ENCODE measurements at places on chromosomes 6 and 20.
A peak's percentile ranks its signal among the peaks of the same experiment; 100 is the strongest.

DNA sequence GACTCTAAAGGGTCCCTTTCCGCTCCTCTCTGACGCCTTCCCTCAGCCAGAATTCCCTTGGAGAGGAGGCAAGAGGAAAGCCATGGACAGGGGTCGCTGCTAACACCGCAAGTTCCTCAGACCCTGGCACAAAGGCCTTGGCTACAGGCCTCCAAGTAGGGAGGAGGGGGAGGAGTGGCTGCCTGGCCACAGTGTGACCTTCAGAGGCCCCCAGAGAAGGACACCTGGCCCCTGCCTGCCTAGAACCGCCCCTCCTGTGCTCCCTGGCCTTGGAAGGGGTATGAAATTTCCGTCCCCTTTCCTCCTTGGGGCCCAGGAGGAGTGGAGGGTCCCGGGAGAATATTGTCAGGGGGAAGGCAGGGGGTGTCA is 2.7 kb downstream of the VEGFA start:
- peak; percentile 75 for DNase-seq

- peak; percentile 16 for DNase-seq
Measured at GRCh38 chr6:36025932-36026327, 1.5 kb upstream of the SLC26A8 start.

DNA sequence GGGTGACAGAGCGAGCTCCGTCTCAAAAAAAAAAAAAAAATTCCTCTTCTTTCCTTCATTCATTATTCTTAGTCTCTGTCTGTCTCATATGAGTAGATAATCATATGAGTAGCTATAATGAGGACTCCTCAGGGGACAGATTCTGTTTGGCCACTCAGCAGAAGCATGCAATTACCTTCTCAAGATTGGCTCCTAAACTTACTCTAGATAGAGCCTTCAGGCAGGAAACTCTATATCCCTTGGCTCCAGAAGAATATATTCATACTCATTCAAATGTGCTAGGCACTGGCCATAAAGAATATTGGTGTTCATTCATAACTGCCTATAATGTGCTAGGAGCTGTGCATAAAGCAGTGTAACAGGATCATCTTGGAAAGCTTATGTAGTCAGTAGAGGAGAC is 2.2 kb upstream of the ACAT2 start:
- DNase-seq = no peak

DNA sequence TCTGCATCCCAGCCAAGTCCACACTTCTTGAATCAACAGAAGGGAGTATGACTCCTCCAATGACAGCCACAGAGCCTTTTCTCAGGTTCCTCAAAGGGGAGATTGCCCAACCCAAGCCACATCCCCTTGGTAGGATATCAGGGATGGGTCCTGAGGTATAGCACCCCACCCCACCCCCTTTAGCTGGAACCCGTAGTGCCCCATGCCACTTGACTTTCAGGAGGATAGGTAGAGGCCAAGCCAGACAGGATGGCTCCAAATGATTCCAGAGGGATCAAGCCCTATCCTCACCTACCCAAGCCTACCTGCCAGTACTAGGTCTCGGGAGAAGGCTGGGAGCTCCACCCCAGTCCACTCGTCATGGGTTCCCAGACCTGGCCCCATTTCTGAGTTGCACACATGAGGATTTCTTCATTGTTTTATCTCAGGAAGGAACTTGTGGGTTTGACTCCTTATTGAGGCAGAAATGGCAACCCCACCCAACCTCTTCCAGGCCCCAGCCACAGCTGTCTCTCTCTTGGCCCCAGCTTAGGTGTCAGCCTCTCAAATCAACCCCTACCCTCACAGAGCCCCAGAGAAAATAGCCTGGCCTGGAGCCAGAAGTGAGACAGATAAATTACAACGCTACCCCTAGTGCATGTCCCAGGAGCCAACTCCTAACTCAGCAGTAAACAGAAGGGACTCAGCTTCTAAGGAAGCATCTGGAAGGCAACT is 3.6 kb downstream of the CCND3 start:
- no peak for DNase-seq

DNA sequence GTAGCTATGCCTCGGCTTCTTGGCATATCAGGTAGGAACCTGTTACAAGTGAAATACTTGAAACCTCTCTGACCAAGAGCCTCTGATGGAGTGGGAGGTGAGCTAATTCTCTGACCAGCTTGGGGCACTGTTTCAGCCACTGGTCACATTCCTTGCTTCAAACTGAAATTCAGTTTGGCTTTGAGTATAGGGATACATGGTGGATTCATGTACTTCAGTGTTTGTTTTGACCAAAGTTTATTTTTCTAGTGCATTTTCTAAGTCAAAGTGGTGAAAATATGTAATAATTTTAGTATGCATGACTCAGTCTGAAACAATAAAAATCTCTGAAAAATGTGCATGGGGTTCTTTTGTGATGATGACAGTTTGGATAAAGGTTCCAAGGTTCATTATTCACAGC is 18.6 kb downstream of the TTPAL start:
- DNase-seq = no peak

DNA sequence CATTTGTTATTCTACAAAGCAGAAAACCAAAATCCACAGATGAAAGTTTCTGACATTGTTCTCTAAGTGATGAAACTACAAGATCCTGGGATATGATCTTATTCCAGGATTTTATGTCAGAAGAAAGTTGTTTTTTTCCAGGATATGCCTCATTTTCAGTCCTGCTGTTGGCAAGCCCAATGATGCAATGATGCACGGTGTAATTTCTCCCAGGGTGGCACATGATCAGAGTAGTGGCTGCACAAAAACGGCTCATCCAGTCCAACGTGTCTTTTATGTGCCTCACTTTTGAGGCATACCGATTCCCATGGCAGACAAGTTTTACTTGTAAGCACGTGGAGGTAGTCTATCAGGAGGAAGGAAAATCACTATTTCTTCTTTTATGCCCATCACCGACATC is 302.3 kb upstream of the JAG1 start:
- DNase-seq = no peak

- DNase-seq = no peak
Measured at GRCh38 chr6:113344969-113345368, 512.2 kb upstream of the MARCKS start.

DNA sequence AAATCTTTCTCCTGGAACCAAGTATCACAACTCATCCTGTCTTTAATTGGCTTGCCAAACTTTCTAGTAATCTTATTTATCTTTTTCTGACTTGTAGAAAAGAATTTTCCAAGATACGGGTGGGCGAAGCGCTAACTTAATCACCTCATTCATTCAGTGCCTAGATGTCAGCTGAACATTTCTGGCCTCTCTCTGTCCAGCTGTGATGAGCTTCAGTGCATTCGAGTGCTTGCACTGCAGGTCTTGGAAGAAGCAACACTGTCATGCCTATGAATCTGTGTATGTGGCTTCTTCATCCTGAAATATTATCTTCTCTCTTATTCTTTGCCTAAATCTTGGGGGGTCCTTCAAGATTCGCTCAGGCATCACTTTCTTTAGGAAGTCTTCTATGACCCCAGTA is 16.3 kb upstream of the ENPP1 start:
- no peak for DNase-seq

GRCh38 chr6:1127597-1128288 is 184.2 kb upstream of the FOXQ1 start:
- DNase-seq = no peak

DNA sequence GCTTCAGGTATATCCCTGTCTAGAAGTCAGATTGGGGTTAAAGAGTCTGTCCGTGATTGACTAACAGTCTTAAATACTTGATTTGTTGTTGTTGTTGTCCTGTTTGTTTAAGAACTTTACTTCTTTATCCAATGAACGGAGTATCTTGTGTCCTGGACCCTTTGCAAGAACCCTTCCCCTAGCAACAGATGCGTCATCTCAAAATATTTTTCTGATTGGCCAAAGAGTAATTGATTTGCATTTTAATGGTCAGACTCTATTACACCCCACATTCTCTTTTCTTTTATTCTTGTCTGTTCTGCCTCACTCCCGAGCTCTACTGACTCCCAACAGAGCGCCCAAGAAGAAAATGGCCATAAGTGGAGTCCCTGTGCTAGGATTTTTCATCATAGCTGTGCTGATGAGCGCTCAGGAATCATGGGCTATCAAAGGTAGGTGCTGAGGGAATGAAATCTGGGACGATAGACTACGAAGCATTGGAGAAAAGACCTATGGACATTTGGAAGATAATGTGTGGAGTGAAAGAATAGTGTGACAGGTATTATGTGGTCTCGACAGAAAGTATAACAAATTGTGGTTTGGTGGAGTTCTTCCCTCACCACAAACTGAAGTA is at the start of gene HLA-DRA:
TSS of gene HLA-DRA (plus strand) at position 286 of the 613 bp plus-strand sequence. CDS start at position 350, 64 bp downstream.
- DNase-seq = peak; percentile 23

- DNase-seq = no peak
Measured at GRCh38 chr20:62814709-62815065, 2.2 kb upstream of the COL9A3 start.

GRCh38 chr6:125503181-125503580 is 201.4 kb upstream of the HDDC2 start:
- no peak for DNase-seq
